Subcutaneous preadipocyte (primary cell): ENCODE measurements at places on chromosomes 11 and 22. TPM values are rescaled to one million over a fixed set of nuclear protein-coding genes. Genes with fewer than 3 reads are reported as not detected.

The ZNF214 gene
- total RNA-seq: 1.2 and 1.8 TPM in 2 replicates

The DDI1 gene
- total RNA-seq: not detected in 2 replicates

The KLHL35 gene
- 1.4 and 3.7 TPM in 2 replicates for total RNA-seq

The ENTHD1 gene
- not detected in 2 replicates for total RNA-seq
